ENCODE measurements at places on chromosomes 7 and 10. TPM values are rescaled to one million over a fixed set of nuclear protein-coding genes. Genes with fewer than 3 reads are reported as not detected.

Gene CH25H
- not detected for total RNA-seq

Gene FBXO24
- total RNA-seq = 0.12 TPM

Gene HNRNPH3
- total RNA-seq = 202 TPM

Gene PPP3CB
- 18.8 TPM for total RNA-seq

Gene SLC26A3
- total RNA-seq = not detected

Gene GFRA1
- total RNA-seq = 12.3 TPM

Gene IGFBP3
- 302 TPM for total RNA-seq

Gene COL17A1
- 1.8 TPM for total RNA-seq

Gene EVX1
- total RNA-seq = not detected

Gene CCDC172
- total RNA-seq = not detected

Gene IFT22
- total RNA-seq = 52.5 TPM

Gene SLC26A4
- total RNA-seq = 0.12 TPM

Gene PDGFA
- 35.6 TPM for total RNA-seq

Gene SFXN2
- total RNA-seq = 4.4 TPM

Gene SPDYE2B
- not detected for total RNA-seq
